ENCODE measurements at places on chromosomes 6 and 20.

GRCh38 chr6:20403766-20404640 lies 2.3 kb downstream of the E2F3 start:
- no peak for DNase-seq

DNA sequence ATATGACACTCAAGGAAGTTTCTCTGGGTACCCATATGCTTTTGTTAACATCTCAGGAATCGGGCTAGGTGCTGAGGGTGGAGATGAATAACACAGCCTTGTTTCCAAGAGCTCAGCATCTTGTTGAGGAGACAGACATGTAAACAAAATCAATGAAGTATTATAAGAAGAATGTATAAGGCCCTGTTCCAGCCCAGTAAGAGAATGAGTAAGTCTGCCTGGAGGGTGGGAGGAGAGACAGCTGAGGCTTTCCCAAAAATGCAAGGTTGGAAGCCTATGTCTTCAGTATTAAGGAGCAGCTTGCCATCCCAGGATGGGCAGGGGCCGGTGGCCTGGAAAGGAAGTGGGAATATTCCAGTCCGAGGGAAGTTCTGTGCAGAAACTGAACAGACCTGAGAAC lies 615.3 kb upstream of the BTBD3 start:
- no peak for DNase-seq

DNA sequence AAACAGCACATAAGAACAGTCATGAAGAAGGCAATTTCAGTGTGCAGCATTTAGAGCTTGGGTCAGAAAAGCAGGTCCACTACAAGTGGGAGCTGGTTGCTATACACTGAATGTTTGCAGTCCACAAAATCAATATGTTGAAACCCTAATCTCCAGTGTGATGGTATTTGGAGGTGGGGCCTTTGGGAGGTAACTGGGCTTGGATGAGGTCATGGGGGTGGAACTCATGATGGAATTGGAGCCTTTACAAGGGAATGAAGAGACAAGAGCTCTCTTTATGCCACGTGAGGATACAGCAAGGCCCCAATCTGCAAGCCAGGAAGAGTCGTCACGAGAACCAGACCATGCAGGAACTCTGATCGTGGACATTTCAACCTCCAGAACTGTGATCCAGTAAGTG lies 216.7 kb upstream of the SLC35B3 start:
- no peak for DNase-seq

- no peak for DNase-seq
Observed at GRCh38 chr6:15230827-15231226, 15.0 kb upstream of the JARID2 start.

DNA sequence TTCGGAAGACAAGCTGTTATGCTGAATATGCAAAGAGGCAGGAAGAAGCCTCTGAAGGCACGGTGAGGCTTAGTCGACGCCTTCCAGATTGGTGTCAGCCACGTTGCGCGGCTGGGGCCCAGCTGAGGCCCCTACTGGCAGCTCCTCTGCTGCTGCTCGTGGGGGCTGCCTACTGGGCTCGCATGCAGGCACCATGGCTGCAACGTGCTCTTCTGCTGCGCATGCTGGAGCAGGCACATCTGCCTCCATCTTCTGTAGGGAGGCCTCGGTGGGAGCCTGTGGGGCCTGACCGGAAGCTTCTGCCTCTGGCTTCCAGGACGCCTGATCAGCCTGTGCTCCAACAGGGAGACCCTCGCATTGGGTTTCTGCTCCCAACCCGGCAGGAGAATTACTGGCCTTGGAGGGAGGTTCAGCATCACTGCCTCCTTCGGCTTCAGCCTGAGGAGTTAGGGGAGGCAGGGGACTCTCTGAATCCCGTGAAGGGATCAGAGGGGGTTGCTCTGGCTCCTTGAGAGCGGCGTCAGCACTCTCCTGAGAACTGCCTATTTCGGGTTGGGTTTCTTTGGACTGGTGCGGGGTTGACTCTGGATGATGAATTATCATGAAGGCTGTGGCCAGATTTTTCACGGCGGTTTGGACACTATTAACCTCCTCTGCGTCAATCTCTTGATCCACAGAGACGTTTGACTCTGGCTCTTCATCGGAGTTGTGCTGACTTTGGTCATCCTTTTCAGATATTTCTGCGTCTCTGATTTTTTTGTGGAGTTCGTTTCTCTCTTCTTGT lies 49.1 kb downstream of the TXLNB start:
- no peak for DNase-seq

DNA sequence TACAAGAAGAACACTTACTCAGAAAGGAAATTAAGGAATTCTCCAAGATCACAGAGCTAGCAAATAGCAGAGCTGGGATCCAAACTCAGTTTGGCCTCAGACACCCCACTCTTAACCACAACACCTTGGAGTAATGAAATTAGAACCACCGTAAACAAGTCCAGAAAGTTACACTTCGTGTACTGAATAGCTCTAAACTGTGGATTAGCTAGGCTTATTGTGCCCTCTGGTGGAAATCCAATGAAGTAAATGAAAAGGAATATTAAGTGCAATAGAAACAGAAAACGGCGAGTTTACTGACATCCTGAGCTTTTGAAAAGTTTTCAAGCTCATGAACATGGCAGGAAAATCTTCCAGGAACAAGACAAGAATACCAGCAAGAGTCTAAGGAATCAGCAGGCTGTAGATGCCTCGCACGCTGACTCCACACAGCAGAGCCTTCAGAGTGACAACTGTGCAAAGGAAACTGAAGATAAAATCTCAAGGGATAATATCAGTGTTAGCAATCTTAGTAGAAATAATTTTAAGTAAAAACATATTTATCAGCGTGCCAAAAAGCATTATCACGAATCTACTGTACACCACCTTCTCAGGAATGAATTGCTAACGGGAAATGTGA lies 34.6 kb downstream of the FBXO5 start:
- no peak for DNase-seq

DNA sequence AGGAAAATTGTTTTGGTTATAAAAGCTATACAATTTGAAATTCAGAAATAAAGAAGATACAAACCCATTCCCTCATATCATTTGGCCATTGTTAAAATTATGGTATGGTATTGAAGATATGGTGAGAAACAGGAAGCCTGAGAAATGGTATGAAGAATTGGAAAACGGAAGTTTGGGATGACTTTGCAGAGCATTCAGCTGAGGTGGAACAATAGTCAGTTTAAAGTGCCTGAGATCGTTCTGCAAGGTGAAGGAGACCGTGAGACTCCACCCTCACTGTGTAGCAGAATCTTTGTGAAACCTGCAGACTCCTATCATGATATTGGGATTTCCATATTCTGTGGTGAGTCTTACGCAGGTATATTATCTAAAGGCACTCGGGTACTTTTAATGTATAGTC lies 97.3 kb downstream of the ADGRB3 start:
- no peak for DNase-seq

GRCh38 chr20:57493091-57493615 lies 31.8 kb downstream of the CTCFL start:
- DNase-seq: no peak

DNA sequence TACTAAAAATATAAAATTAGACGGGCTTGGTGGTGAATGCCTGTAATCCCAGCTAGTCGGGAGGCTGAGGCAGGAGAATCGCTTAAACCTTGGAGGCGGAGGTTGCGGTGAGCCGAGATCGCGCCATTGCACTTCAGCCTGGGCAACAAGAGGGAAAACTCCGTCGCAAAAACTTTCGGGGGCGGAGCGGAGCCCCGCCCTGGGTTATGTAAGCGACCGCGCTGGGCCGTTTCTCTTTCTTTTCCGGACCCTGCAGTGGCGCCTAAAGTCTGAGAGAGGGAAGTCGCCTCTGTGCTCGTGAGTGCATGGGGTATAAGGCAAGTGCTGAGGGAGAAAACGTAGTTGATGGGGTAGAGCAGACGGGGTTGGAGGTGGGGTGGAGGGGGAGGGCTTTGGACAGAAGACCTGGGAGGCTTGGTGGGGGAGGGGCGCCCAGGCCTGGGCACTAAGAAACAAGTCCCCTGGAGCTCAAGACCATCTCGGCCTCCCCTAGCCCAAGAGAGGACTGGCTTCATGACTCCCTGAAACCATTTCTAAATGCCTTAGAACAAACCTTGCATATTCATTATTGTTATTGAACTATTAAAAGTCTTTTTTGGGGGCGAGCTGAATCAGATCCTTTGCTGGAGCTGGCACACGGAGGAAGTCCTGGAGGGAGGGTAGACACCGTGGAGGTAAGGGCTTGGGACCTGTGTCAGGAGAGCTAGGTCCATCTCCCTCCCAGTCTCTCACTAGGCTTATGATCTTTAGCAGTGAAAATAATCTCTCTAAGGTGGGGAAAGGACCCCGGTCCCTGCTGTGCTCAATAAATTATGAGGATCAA lies 2.7 kb upstream of the MICA start:
- DNase-seq: peak; percentile 88

All from right hindlimb (tissue), 1 donor.